ENCODE measurements at places on chromosomes 12 and 14. TPM values are rescaled to one million over a fixed set of nuclear protein-coding genes. Genes with fewer than 3 reads are reported as not detected.

Gene AKAP3
- total RNA-seq = 13.9 TPM

Gene KRT74
- total RNA-seq = 0.45 TPM

Gene APOF
- total RNA-seq = 1.1 TPM

Gene ATXN3
- 45.1 TPM for total RNA-seq

Gene BICDL1
- 34.0 TPM for total RNA-seq

Gene KLRF1
- not detected for total RNA-seq

Gene SART3
- total RNA-seq = 112 TPM

Gene AMN
- 0.91 TPM for total RNA-seq

Gene GPRC5A
- 22.2 TPM for total RNA-seq

Gene DPY19L2
- 12.2 TPM for total RNA-seq

Gene RNASE12
- total RNA-seq = not detected

Gene ARHGEF40
- 37.7 TPM for total RNA-seq

Gene HOMEZ
- 15.3 TPM for total RNA-seq

Gene TESPA1
- total RNA-seq = 0.41 TPM

Gene ZC3H10
- total RNA-seq = 4.6 TPM

Gene MIP
- total RNA-seq = not detected

Gene KRT6C
- total RNA-seq = not detected

Gene AMDHD1
- total RNA-seq = not detected

Gene ADCY4
- total RNA-seq = 28.7 TPM

Gene KICS2
- total RNA-seq = 18.2 TPM

Gene LTB4R2
- 27.3 TPM for total RNA-seq

Gene SERPINA6
- not detected for total RNA-seq

Gene PLEKHA5
- total RNA-seq = 24.4 TPM

Gene KERA
- not detected for total RNA-seq

Gene FAM186B
- 0.23 TPM for total RNA-seq

Gene TMCC3
- total RNA-seq = 13.5 TPM

Gene CLEC1A
- 1.5 TPM for total RNA-seq

Gene ZNF84
- total RNA-seq = 52.0 TPM

Gene PIK3C2G
- total RNA-seq = 1.4 TPM

Gene NTN4
- 79.2 TPM for total RNA-seq

Gene TAS2R31
- 5.1 TPM for total RNA-seq

Gene BCL11B
- total RNA-seq = 5.4 TPM

Gene HVCN1
- total RNA-seq = 5.4 TPM

Gene MMP14
- total RNA-seq = 64.9 TPM

Gene PCED1B
- 46.9 TPM for total RNA-seq

Gene GPR162
- total RNA-seq = 4.3 TPM
